Hematopoietic multipotent progenitor cell treated with erythropoietin and hydrocortisone succinate and interleukin-3 and kit ligand, for 15 days (in vitro differentiated cells): ENCODE measurements at places on chromosomes 11 and 22.

- no peak for DNase-seq
These were observed 7.5 kb downstream of the CFL1 start for GRCh38 chr11:65850217-65851082.

GRCh38 chr11:17473071-17473744 is 3.4 kb downstream of the ABCC8 start:
- no peak for DNase-seq

- no peak for DNase-seq
These were observed 42.1 kb upstream of the MMP7 start for GRCh38 chr11:102572554-102573220.

- DNase-seq, result no peak
These were observed 101.7 kb downstream of the CWC15 start for GRCh38 chr11:94871491-94872185.

- DNase-seq, result no peak
These were observed 362.2 kb downstream of the CTTN start for GRCh38 chr11:70760416-70761020.

DNA sequence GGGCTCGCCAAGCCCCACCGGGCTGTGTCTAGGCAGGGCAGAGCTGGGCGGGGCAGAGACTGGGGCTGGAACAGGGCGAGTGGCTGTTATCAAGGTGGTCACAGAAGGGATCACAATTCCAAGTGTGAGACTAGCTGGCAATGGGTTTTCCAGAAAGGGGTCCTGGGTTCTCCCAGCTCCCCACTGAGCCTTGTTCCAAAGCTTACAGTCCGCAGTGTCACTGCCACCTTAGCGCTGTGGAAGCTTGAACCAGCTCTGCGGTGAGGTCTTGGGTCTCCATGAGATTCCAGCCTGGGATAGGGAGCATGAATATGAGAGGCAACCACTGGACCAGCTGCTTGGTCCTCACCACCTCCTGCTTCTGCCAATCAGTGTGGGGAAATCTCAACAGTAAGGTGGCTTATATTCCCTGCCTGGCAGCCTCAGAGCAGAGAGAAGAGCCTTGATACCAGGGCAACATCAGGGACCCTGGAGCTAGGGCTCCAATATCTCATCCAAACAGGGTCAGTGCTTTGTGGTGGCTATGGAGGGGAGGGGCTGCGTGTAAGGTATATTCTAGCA is 831 bp downstream of the CD44 start:
- DNase-seq, result no peak

DNA sequence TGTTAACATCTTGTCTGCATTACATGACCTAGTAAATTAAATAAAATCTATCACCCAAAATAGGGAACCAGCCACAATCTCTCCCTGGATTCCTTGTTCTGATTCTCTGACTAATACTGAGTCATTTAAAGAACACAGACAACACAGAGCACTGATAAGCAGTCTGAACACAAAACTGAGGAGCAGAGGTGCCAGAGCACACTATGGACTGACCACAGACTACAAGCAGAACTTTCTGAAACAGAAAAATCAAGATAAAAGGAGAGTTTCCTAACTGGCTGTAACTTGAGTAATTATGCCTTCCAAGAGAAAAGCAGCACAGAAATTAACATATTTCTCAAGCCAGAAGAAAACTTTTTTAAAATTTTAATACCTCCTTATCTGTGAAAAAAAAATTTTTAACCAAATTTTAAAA is 128.8 kb downstream of the SGSM3 start:
- DNase-seq, result no peak

DNA sequence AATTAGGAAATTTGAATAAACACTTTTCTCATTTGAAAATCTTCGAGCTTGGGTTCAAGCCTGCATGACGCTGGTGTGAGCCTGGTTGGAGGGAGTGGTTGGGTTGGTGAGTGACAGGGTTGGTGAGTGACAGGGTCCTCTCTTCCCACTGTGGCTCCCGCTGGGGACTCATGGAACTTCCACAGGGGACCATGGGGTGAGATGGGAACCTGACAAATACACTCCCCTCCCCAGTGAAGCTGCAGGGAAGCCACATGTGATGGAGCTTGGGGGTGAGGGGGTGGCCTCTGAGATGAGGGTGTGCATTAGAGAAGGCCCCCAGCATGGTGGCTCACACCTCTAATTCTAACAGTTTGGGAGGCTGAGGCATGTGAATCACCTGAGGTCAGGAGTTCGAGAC is 66.8 kb downstream of the RTL6 start:
- DNase-seq, result no peak

GRCh38 chr11:120186774-120187591 is 23.8 kb upstream of the OAF start:
- DNase-seq, result no peak

DNA sequence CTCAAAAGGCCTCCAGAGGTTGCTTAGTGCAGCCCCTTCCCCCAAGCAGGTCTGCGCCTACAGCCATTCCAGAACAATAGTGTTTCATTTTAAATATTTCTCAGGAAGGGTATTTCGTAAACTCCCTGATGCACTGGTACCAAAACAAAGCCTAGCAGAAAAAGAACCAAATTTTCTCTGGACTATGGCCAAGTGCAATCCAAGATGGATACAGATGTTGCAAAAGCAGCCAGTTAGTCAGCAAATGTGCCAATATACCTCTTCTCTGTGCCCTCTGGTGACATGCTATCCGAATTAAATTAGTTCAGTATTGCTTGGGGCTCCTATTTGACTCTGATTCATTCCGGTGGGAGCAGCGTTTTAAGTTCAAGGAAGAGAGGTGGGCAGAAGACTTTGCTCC is 247.8 kb downstream of the NTM start:
- DNase-seq, result no peak

DNA sequence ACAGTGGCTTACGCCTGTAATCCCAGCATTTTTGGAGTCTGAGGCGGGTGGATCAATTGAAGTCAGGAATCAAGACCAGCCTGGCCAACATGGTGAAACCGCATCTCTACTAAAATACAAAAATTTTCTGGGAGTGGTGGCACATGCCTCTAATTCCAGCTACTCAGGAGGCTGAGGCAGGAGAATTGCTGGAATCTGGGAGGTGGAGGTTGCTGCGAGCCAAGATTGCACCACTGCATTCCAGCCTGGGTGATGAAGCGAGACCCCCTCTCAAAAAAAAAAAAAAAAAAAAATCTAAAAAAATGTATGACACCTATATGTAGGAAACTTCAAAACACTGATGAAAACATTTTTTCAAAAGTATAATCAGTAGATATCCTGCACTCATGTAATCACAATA is 242.7 kb upstream of the CHORDC1 start:
- no peak for DNase-seq

DNA sequence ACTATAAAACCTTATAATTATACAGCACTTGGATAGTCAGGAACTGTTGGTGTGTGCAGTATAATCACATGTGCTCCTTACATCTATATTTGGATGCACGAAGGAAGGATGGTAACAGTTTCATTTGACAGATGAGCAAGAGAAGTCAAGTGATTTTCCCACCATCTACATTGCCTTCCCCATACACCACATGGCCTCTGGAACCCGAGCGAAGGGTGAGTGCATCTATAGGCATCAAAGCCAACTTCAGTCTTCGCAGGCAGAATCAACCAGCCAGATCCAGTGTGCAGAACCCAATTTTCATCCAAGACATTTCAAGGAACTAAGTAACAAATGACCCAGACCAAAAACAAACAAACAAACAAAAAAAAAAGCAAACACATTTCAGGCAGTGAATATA is 85.1 kb upstream of the BLID start:
- no peak for DNase-seq

- DNase-seq, result no peak
These were observed 11.7 kb downstream of the NRXN2 start for GRCh38 chr11:64711138-64711955.

- no peak for DNase-seq
These were observed 4.2 kb downstream of the USP35 start for GRCh38 chr11:78192911-78193351.

- DNase-seq, result no peak
These were observed 265.7 kb downstream of the OR4C45 start for GRCh38 chr11:50298182-50298988.

DNA sequence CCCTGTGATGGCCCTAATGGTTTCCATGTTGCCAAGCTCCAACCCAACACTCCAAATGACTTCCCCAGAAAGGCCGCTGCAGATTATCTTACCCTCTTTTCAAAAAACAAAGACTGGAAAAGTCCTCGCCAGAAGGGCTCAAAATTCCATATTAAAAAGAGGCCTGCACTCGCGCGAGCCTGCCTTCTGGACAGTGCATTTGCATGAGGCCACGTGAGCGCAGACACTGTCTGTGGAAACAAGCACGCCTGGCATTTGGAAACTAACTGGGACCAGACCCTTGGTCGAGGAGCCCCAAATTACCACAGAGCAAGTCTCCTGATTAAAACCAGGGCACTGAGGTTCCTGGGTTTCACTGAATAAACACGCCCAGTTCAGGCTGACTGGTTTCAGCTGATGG is 42.9 kb downstream of the ABTB2 start:
- no peak for DNase-seq

GRCh38 chr11:17173332-17173731 is 34.5 kb downstream of the PIK3C2A start:
- no peak for DNase-seq

DNA sequence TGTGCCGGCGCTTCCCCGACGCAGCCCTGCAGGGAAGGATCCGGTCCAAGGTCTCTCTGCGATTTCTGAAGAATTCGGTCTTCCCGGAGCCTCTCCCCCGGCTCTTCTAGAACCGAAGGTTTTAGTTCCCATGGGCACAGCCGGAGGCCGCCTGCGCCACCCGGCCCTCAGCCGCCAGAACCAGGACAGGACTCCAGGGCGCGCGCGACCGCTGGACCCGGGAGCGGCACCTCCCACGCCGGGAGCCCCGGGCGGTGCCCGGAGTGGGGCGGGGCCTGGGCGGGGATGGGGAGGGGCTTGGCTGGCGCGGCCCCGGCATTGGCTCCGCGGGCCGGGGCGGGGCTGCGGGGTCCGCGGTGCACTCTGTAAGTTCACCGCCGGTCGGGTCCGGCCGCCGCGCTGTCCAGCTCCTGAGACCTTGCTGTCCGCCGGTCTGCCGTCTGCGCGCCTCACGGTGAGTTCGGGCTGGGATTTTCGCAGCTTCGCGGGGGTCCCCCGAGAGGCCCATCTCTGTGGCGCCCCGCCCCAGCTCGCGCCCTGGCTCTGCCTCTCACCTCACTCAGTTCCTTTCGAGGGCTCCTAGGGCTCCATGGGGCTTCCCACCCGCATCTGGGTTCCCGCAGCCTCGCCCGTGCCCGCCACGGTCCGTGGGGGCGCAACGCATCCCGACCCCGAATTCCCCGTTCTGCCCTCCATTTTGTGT is at the start of gene CDC42EP2:
CDC42EP2 (plus strand) TSS at position 366 of the 703 bp plus-strand sequence. CDS start 6,033 bp downstream, outside the sequence.
- peak; percentile 75 for DNase-seq

GRCh38 chr11:62394825-62395538 is 23.9 kb upstream of the SCGB1A1 start:
- peak; percentile 80 for DNase-seq

- no peak for DNase-seq
These were observed 29.3 kb downstream of the CLPB start for GRCh38 chr11:72405009-72405408.

DNA sequence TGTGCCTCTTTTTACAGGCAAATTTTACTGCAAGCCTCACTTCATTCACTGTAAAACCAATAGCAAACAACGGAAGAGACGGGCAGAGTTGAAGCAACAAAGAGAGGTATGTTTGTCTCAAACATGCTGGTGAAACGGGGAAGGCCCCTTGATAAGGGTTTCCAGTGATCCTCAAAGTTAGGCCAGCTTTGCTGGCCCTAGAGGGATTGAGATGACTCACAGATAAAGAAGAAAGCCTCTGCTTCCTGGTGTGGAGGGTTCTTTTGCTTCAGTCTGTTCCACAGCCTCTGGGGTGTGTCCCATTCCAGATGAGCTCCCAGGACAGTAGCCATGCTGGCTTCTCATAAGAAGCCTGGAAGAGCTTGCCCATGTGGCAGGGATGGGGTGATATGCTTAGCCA is 118.9 kb upstream of the PARVA start:
- DNase-seq, result no peak

GRCh38 chr11:134652586-134653255 is 240.7 kb upstream of the B3GAT1 start:
- DNase-seq, result no peak

- DNase-seq, result no peak
These were observed 95.4 kb downstream of the NXPE2 start for GRCh38 chr11:114773541-114774338.

DNA sequence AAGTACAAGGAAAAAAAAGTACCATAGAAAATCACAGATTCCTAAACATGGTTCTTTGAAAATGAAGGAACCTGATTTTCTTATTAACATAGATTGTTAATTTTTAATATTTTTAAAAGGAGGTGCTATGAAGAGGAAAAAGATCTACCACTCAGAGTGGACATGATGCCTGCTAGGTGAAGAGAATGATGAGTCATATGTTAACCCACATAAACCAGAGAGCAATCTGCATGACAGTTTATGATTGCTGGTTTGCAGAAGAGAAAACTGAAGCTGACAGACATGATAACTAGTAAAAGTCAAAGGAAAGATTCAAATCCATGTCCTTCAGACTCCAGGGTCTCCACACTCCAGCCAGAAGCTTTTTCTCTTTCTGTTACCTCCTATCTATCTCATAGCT is 1231.7 kb downstream of the LRRC4C start:
- DNase-seq, result no peak

- no peak for DNase-seq
These were observed 124.8 kb upstream of the OPCML start for GRCh38 chr11:133657054-133657453.

- no peak for DNase-seq
These were observed 30.1 kb downstream of the EXT2 start for GRCh38 chr11:44125598-44125997.

- DNase-seq, result no peak
These were observed 321.6 kb upstream of the TENM4 start for GRCh38 chr11:79762279-79762921.

DNA sequence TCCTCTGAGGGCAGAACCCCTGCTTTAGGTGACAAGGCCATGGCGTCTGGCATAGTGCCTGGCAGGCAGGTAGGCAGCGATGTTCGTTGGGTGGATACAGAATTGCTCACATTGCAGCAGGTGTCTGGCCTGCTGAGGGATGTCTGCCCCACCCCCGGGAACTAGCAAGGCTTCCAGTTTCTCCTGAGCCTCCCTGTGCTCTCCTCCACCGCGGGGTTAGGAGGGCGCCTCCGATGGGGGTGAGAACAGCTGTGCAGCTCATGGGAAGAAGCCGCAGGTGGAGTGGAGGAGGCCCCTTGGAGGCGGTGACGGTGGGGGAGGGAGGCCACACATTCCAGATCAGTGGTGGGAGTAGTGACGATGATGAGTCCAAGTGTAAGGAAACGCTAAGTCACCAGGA is 48.3 kb upstream of the JAM3 start:
- no peak for DNase-seq

- no peak for DNase-seq
These were observed 6.9 kb upstream of the CATSPER1 start for GRCh38 chr11:66032957-66033735.

DNA sequence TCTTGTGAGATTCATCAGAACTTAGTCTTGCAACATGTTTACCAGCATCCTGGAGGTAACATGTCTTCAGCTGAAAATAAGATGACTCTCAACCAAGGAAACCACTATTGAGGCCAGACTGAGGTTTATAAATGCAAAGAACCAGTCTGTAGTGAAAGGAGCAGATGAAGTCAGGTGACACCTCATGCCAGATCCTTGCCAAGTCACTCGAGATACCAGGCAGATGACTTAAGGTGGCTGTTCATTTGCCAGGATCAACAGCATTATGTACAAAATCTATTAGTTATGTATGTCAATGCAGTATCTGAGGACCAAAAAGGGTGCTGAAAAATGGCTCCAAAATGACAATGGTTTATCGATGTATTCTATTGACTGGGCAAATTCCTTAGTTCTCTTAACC is 100.0 kb upstream of the SOX6 start:
- peak; percentile 17 for DNase-seq

GRCh38 chr11:111870886-111871692 is at the start of gene ALG9:
Gene ALG9, minus strand, starts transcription at chr11:111871581. Its CDS starts 99 bp downstream, at chr11:111871482.
- DNase-seq, result peak; percentile 82
